Amniotic stem cell (primary cell): ENCODE measurements at places on chromosomes 3 and 15.
A peak's percentile ranks its signal among the peaks of the same experiment; 100 is the strongest.

- DNase-seq, result no peak
These were observed 1.1 kb downstream of the EAF2 start for GRCh38 chr3:121836064-121836463.

- no peak for DNase-seq
These were observed 108.0 kb downstream of the KCNH8 start for GRCh38 chr3:19256313-19256712.

GRCh38 chr3:122364490-122364889 lies 18.5 kb downstream of the MIX23 start:
- no peak for DNase-seq

DNA sequence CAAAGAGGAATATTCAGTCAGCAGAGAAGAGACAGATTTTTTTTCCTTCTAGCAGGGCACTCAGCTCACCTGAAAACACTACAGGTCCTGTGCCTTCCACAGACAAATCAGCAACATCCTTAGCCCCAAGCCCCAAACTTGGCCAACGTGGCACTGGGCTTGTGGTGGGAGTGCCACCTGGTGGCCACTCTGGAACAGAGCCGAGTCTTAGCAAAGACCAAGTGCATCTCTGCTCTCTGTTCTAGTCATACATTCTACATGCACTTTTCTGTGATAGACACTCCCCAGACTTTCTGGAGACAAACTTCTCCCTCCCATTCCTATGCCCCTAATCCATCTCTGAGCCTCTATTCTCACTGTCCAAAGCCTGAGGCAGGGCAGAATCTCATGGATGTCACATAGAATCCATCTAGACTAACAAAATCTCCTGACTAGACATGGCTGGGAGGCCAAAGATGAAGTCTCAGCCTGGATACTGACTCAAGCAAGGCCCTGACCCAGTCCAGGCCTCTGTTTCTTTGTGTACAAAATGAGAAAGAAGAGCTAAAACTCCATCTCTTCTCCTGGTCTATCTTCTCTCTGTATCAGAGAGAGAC lies 5.1 kb upstream of the SEMA7A start:
- DNase-seq, result peak; percentile 59

DNA sequence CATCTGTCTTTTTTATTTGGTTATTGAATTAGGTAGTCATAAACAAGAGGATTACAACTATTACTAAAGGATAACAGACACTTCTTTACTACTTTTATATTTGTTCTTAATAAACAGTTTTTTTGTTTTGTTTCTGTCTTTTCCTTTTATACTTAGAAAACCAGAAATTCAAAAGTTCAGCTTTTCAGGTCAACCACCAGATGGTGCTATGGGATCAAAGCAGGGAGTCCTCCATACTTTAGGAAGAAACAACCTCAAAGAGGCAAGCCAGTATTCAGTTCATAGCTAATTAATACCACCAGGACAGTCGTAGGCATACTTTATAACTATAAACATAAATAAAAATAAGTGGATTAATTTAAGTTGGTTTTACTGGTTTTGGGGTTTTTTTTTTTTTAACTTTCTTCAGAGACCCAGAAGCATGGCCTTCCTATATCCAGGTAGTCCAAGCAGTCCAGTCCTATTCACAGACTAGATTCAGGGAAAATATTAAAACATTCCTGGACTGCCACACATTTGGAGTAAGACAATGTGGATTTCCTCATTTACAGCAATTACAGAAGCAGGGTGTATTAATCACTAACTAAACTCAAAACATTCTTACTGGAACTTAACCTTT lies 16.0 kb upstream of the EID1 start:
- DNase-seq, result peak; percentile 65

DNA sequence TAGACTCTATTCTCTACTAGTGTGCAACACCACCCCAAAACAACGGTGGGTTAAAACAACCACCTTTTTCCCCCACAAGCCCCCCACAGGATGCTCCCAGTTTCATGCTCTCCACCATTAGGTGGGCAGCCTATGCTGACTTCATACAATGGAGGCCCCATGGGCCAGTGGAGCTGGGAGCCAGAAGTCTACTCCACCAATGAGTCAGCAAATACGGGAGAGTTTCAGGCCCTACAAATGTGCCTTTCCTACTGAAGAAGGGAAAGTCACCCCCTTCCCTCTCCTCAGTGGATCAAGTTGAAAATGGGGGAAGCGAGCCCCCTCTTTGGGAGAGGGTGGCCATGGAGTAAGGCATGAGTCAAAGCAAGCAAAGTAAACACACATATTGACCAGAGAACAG lies 278.6 kb downstream of the NTRK3 start:
- no peak for DNase-seq

- no peak for DNase-seq
These were observed 21.7 kb downstream of the SEMA3G start for GRCh38 chr3:52423173-52423572.

- DNase-seq, result no peak
These were observed 172.0 kb downstream of the MCTP2 start for GRCh38 chr15:94403331-94403730.

DNA sequence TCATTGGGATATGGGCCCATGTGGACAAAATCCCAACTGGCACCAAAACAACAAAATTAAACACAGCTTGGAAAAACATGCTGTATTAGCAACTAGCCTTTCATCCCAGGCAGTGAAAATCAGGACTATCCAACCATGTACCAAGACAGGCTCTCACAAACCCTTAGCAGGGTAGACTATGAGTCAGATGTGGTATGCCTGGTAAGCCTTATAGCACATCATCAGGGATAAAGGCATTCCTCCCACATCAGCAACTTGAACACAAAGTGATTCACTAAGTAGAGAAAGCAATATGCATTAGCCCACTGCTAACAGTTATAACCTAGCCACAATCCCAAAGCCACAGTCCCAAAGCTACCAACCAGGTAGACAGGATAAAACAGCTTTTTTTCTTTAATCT lies 8.0 kb downstream of the CEP152 start:
- peak; percentile 77 for DNase-seq

DNA sequence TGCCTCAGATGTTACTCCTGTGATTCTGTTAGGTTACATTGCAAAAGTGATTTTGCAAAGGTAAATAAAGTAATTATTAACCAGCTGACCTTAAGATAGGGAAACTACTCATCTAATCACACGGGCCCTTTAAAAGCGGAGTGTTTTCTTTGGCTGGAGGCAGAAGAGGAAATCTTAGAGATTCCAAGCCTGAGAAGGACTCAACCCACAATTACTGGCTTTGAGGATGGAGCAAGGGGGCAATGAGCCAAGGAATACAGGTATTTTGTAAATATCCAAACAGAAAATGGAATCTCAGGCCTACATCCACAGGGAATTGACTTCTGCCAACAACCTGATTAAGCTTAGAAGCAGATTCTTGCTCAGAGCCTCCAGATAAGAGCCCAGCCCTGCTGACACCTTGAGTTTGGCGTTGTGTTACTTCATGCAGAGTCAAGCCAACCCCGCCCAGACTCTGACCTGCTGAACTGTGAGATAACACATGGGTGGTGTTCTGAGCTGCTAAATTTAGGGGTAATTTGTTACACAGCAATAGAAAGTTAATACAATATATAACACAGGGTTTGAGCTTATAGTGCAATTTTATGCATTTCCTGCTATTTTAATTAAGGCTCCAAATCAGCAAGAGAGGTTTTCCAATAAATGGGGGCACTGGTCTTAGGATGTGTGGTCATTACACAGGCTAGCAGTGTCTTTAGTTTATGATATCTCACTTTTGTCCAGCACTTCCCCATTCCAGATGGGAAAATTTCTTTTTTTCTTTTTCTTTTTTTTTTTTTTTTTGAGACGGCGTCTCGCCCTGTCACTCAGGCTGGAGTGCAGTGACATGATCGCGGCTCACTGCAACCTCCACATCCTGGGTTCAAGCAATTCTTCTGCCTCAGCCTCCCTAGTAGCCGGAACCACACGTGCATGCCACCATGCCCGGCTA lies 19.5 kb downstream of the NFKBIZ start:
- DNase-seq, result no peak

DNA sequence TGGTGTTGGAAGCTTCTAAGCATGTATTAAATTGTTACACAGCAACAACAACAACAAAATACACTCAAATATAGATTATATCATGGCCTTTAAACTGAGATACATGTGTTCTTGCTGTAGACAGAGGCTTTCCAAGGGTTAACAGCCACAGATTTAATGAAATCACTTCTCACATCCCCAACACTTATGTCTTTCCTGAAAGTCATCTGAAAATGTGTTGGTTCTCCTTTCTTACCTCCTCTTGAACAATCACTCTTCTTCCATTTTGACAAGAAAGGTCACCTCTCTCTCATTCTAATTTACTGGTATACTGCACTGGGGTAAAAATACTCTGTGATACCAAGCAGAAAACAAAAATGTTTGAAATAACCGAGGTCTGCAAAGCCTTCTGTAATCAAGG lies 507.3 kb upstream of the KCNMB2 start:
- no peak for DNase-seq

GRCh38 chr3:66986406-66986805 lies 11.7 kb upstream of the KBTBD8 start:
- no peak for DNase-seq

DNA sequence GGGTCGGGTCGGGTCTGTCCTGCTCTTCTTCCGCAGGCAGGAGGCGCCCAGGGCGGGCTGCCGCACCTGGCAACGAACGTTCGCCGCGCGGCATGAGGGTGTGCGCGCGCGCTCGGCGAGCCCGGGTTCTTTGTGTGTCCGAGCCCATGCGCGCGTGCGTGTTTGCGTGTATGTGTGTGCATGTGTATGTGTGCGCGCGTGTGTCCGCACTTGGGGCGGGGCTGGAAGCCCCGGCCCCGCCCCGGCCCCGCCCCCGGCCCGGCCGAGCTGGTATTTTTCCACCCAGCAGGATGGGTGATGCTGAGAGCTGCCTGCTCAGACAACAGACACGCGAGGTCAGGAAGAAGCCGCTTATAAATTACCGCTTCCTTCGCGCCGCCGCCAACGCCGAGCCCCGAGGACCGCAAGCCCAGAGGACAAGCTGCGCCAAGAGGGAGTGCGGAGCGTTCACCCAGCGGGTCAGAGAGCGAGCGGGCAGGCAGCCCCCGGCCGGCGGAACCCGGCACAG lies at the start of gene SLC6A6:
TSS of gene SLC6A6 (plus strand) at position 303 of the 508 bp plus-strand sequence. CDS start 41,029 bp downstream, outside the sequence.
- DNase-seq, result peak; percentile 78

GRCh38 chr15:91789136-91789535 lies 64.4 kb upstream of the SLCO3A1 start:
- no peak for DNase-seq

DNA sequence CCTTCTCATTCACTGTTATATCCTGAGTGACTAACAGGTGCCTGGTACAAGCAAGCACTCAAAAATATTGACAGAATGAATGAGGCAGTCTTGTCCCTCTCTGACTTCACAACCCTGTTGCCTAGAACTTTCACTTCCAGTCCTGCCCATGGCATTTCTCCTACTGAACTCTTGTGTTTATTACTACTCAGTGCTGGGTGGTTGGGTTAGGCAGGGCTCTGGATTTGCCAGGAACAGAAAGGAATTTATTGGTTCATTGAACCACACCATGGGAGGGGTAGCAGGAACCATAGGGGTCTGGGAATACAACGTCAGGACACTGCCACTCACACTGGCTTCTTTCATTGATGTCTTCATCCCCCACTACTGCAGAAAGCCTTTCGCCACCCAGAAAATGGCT lies 41.9 kb upstream of the SEMA4B start:
- no peak for DNase-seq

DNA sequence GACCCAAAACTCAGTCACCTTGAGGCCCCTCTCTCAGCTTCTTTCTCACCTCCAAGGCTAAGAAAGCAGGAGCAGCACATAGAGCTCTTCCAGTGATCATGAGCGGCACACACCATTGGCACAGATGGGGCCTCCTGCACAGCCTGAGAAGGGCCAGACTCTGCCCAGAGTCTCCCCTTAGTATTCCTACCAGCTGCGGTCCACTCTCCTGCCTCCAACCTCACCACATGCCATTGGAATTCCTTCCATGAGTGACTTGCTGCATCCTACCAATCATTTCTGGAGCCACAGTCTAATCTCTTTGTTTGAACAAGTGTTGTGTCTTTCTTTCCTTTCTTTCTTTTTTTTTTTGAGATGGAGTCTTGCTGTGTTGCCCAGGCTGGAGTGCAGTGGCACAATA lies 39.3 kb downstream of the CDCP1 start:
- no peak for DNase-seq

- DNase-seq, result no peak
These were observed 63.9 kb upstream of the OSTN start for GRCh38 chr3:191135175-191135574.

DNA sequence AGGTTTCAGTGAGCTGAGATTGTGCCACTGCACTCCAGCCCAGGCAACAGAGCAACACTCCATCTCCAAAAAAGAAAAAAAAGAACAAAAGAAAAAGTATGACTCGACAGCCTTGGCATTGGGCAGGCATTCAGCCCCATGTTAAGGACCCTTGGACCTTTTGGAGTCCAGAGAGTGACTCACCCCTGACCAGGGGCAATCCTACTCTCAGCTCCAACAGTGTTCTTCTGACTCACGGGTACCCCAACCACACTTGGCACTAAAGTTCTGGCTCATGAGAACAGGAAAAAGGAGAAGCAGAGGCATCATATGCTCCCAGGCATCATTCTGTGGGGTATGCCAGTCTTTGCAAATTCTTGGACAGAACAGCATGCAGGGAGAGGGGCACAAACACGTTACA lies 252.4 kb upstream of the HES1 start:
- no peak for DNase-seq

GRCh38 chr15:85625856-85626255 lies 168.9 kb downstream of the KLHL25 start:
- no peak for DNase-seq

DNA sequence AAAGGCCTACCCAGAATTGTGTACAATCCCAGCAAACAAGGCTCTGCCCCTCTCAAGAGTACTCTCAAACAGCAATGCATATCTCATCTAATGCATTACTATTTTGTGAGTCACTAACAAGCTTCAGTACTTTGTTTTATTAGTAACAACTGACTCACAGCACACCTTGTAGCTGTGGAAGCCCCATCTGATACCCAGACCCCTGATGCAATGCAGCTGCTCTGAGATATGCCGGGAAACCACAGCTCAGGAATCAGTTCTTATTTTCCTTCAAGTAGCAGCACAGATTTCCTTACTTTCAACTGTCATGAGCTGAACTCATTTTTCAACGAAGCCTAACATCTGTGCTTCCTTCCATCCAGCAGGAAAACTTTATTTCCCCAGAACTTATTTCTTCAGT lies 37.8 kb downstream of the CCNL1 start:
- no peak for DNase-seq

DNA sequence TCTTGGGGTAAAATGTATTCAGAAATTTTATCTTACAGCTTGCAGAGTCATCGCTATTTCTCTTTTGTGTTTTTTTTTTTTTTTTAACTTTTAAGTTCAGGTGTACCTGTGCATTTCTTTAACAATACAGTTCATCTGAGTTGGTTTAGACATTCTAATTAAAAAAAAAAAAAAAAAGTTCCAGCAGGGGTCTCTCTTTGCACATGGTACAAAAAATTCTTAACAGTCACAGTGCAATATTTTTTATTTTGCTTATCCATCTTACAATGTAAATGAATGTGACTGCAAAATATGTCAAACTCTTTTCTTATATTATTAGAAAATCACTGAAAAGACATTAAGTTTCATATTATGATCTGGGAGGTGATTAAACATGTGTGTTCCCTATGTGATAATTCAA lies 47.5 kb upstream of the SLC9A9 start:
- no peak for DNase-seq

GRCh38 chr15:90945091-90945490 lies 9.6 kb upstream of the RCCD1 start:
- no peak for DNase-seq
